GM12864 (cell line): ENCODE measurements at places on chromosomes 7 and 10.
A peak's percentile ranks its signal among the peaks of the same experiment; 100 is the strongest.

- DNase-seq: no peak
These were observed 1650.5 kb upstream of the LRRTM3 start for GRCh38 chr10:65275296-65275695.

DNA sequence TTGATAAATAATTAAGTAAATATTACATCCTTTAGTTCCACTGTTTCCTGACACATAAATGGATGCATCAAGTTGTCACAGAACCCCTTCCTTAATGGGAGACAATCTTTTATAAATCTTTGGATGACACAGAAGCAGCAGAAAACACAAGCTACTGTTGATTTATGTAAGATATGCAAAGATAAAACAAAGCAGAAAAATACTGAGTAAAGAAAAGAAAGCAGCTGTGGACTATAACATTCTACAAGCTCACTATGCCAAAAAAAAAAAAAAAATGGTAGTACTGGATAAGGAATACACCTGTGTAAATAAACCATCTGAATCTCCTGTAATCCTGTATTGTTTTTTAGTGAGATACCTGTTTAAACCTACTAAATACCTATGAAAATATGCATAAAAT, 92.0 kb upstream of the FAM180A start:
- DNase-seq: no peak

DNA sequence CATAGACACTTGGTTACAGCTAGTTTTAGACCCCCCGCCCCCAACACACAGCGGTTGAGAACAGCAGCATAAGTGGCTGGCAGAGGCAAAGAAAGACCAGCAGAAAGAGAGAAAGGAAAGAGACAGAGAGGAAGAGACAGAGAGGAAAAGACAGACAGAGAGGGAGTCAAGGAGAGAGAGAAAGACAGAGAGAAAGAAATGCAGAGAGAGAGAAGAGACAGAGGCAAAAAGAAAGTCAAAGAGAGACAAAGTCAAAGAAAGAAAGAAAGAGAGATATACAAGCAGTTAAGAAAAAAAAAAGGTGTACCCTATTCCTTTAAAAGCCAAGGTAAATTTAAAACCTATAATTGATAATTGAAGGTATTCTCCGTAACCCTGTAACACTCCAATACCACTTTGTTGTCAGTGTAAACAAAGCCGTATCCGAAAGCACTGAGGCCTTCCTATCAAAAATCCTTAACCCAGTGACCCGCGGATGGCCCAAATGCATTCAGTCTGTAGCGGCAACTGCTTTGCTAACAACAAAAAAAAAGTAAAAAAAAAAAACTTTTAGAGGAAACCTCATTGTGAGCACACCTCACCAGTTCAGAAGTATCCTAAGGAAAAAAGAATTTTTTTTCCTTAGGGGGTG, 11.9 kb upstream of the SLC12A9 start:
- no peak for DNase-seq

DNA sequence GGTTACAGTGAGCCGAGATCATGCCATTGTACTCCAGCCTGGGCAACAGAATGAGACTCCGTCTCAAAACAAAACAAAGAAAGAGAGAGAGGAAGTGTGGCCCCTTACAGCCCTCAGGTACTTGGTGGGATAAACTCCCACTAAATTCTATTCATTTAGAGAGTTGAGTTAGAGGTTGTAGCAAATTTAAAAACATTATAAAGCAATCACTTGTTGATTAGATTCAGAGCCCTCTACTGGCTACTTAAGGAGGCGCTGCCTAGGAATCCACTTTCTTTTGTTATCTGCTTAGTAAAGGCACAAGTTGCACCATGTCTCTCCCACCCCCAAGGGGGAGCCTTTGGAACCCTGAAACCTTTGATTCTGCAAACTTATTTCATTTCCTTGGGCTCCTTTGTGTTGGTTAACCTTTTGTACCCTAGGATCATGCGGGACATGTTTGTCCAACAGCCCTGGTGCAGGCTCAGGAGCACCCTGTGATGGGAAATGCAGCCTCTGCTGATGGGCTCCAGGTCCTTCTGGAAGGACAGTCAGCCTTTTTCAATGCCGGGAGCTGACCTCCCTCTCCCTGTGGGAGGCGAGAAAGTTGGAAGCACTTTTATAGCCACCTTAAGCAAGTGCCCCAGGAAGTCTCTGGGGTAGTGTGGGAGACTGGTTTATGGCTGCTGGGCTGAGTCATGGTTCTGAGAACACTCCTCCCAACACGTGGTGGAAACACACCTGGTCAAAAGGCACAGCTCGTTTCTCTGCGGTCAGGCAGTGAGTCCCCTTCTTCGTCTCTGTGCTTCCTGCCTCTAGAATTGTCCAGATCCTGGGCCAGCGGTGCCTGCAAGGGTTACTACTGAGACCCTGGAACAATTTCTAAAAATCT, 2.3 kb downstream of the HKDC1 start:
- peak; percentile 91 for DNase-seq

DNA sequence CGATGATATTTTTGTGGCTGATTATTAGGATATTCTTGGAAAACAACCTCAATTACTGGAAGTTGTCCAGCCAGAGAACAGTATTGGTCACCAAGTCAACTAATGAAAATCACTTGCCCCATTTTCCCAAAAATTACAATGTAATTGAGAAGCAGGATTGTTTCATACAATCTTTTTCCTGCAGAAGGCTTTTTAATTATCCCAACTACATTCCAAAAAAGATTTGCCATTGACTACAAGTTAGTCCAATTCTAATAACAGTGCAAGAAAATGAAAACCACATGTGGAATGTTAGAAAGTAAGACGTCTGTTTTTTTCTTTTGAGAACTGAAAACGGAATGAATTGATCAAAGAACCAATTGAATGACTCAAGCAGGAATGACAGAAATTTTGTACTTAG, 1195.8 kb downstream of the SORCS1 start:
- no peak for DNase-seq

DNA sequence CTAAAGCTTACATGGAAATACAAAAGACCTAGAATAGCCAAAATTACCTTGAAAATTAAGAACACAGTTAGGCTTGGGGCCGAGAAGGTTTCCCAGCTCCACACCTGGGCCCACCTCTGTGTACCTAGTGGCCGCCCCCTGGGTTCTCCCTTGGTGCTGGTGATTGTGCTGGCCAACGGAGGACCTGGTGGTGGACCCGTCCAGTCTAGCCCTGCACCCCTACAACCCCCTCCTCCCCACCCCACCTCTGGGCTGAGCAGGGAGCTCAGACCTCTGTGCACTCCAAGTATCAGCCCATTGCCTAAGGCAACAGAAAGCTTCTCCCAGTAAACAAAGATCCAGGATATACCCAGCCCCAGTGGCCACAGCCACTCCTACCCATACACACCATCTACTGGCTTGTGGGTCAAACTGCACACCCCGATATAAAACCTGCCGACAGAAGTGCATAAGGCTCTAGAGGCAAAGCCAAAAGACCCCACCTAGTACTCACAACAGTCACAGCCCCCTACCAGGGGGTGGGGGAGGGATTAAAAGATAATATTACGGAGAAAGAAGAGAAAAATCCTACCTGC, 105.0 kb upstream of the DIP2C start:
- no peak for DNase-seq

DNA sequence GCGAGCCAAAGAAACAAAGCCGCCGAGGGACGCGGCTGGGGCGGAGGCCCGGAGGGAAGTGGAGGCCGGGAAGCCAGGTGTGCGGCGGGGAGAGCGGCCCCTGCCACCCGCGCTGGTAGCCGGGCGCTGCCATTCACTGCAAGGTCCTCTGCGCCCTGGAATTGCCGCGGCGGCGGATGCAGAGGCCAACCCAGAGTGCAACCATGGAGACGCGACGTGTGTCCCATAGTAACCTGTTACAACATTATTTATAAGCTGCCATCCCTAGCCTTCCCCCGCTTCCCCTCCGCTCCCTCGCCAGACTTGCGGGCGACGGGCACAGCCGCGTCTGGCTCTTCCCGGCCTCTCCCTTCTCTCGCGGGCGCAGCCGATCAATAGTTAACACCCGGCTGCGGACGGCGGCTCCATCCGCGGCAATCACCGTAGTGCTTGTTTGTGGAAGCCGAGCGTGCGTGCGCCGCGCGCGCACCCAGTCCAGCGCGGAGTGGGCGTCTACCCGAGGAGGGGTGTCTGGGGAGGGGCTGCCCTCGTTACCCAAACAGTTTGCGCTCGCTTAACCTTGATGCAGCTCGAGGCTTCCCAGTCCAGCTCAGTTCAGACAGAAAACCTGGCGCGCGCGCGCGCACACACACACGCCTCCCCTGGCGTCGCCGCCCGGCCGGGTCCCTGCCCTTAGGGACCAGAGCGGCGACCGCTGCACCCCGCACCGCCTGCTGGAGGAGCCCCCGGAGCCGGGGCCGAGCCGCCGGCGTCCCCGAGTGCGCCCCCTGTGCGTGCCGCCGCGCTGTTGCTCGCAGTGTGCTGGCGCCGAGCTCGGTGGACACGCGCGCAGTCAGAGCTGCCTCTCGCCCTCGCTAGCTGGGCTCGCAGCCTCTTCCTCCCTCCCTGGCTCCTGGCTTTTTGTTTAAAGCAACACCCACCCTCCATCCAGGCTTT, 165.4 kb upstream of the DPP6 start:
- no peak for DNase-seq

GRCh38 chr10:121910673-121911420, 17.0 kb downstream of the ATE1 start:
- no peak for DNase-seq

GRCh38 chr7:77679608-77680007, 16.7 kb upstream of the RSBN1L start:
- no peak for DNase-seq

GRCh38 chr7:23058408-23059096, 44.6 kb upstream of the HYCC1 start:
- no peak for DNase-seq

- DNase-seq: no peak
These were observed 263.3 kb downstream of the COBL start for GRCh38 chr7:51053160-51053925.

DNA sequence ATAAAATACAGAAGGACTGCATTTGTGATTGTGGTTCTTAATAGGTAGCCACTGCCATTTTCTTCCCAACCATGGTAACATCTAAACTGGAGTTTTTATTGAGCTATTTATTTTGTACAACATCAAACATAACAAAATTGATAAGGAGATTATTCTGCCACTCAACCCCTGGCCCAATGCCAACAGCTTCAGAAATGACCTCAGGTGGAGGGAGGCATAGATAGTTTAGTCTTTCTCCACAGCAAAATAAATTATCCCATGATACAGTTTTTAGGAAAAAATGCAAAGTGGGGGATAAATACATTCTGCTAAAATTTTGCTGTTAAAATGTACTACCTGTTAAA, 57.6 kb downstream of the LRRTM3 start:
- no peak for DNase-seq

DNA sequence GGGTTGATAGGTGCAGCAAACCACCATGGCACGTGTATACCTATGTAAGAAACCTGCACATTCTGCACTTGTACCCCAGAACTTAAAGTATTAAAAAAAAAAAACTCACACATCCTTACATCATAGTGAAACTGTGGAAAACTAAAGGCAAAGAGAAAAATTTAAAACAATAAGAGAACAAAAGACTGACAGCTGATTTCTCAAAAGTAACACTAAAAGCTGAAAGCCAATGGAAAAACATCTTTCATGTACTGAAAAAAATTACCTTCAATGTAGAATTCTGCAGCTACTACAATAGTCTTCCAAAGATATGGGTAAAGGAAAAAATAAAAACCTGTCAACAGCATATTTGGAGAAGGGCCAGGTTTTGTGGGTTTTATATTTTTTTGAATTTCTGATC, 729.1 kb upstream of the NRP1 start:
- no peak for DNase-seq

GRCh38 chr7:99016196-99016595, 127.7 kb downstream of the SMURF1 start:
- DNase-seq: no peak

GRCh38 chr7:69596723-69597277, 1.5 kb upstream of the AUTS2 start:
- DNase-seq: no peak

DNA sequence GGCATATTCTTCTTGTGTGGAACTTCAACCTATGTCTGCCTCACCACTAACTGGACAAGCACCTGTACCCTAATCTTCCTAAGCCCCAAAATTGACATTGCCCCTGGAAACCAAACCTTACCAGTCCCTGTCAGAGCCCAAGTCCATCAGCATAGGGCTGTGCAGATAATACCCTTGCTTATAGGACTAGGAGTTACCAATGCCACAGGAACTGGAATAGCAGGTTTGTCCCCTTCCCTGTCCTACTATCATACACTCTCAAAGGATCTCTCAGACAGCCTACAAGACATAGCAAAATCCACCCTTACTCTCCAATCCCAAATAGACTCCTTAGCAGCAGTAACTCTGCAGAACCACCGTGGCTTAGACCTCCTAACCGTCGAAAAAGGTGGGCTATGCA, 19.8 kb downstream of the ZNF107 start:
- no peak for DNase-seq

DNA sequence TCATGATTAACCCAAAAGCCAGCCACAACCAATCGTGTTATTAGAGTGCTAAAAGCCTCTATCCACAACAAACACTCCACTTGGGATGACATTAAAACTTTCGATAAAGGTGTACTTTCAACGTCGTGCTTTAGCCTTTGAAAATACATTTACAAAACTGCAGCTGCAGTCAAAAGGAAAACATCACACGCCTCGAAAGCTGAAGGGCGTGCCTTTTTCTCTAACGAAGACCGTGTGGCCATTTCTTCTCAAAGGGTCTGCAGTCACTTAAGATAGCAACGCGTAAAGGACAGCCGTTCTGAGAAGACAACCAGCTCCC, 1.1 kb downstream of the ARHGAP12 start:
- DNase-seq: no peak

- DNase-seq: no peak
These were observed 90.3 kb downstream of the LYZL1 start for GRCh38 chr10:29379208-29379607.

DNA sequence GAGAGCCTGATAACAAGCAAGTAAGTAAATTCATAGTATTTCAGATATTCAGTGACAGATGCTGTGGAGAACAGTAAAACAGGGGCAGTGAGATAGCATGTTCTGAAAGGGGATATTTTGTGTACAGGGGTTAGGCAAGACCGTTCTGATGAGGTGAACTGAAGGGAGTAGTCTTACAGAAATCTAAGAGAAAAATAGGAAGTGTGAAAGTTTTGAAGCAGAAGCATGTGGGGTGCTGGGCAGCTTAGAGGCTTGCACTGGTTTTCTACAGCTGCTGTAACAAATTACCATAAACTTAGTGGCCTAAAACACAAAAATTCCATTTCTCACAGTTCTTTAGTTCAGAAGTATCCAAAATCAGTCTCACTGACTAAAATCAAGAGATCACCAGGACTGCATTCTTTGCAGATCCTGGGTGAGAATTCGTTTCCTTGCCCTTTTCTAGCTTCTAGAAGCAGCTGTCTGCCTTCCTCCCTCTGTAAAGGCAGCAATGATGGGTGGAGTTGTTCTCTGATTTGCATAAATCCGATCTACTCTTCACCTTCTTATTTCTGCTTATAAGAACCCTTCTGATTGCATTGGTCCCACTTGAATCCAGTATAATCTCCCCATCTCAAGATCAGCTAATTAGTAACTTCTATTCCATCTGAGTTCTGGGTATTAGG, 7.5 kb upstream of the KLF14 start:
- peak; percentile 16 for DNase-seq

DNA sequence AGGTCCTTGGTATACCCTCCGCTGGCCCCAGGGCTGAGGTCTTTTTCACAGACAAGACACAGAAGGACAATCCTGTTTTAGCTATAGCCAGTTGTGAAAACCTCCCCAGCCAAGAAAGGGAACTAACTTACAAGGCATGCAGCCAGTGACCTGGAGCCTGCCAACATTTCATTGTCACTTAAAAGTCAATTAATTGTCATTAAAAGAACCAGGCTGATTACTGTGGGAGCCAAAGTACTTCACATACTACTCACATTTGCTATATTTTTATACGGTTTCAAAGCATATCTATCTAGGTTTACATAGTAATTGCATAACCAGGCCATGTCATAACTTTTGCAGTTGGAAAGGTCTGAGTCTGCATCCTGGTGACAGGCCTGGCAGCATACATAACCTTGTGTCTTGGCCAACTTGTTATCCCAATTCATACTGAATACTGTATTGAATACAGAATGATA, 31.1 kb downstream of the NRBF2 start:
- DNase-seq: no peak
